ENCODE measurements at places on chromosomes 1 and 21. TPM values are rescaled to one million over a fixed set of nuclear protein-coding genes. Genes with fewer than 3 reads are reported as not detected.
A peak's percentile ranks its signal among the peaks of the same experiment; 100 is the strongest.

PCNX2 gene
- total RNA-seq, result 17.8 TPM

GPX7 gene
- total RNA-seq, result 19.9 TPM

DNA sequence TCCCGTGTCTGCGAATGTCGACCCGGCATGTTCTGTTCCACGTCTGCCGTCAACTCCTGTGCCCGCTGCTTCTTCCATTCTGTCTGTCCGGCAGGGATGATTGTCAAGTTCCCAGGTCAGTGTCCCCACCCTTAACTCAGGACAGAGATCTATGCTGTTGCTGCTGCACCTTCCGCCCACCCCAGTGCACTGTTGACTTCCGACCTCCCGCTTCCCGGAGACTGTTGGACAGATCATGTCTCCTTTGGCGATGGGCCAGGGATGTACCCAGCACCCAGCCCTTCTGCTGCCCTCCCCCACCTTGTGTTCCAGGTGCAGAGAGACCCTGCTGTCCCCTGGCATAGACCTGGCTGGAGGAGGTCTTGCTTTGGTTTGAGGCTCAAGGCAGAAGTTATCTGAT is 41.3 kb downstream of the TNFRSF8 start:
- H3K4me1 ChIP-seq, result peaks cover 6% of the 10 kb centered on the region
- no peak for DNase-seq
- peaks cover 21% of the 10 kb centered on the region for H3K36me3 ChIP-seq
- H3K27me3 ChIP-seq, result no peaks in the 10 kb centered on the region
- no peak overlapping the region for H3K27ac ChIP-seq

SNRPE gene
- 339 TPM for total RNA-seq

S100A12 gene
- not detected for total RNA-seq

CELF3 gene
- total RNA-seq, result not detected

C1orf116 gene
- total RNA-seq, result not detected

DNA sequence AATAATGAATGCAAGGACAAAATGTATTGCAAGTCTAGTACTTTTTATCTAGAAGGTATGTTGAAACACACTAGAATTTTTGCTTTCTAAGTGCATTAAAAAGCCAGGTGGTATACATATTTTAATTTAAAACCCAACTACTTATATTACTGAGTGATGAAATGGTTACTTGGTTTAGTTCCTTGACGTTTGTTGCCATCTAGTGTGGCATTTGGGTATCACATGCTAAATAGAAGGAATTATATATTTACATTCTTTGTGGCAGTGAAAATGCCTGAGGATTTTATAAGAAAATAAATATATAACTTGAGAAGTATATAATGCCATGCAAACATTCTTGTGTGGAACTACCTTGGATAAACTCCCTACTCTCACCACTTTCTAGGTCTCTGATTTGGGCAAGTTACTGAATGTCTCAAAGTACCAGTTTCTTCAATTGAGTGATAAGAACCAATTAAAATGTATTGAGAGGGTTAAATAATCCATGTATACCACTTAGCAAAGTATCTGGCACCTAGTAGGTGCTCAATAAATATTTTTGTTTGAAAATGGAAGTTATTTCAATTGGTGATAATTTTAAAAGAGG is 69.6 kb downstream of the SDCCAG8 start:
- DNase-seq, result no peak
- no peaks in the 10 kb centered on the region for H3K4me1 ChIP-seq
- H3K4me3 ChIP-seq, result no peak overlapping the region
- H3K27me3 ChIP-seq, result no peaks in the 10 kb centered on the region

TBCE gene
- 22.7 TPM for total RNA-seq

- H3K27ac ChIP-seq, result no peak overlapping the region
- no peaks in the 10 kb centered on the region for H3K27me3 ChIP-seq
- H3K4me1 ChIP-seq, result peaks cover 11% of the 10 kb centered on the region
These were observed 7.1 kb upstream of the DUSP10 start for GRCh38 chr1:221748981-221749380.

FCER1G gene
- total RNA-seq, result 2.0 TPM

GRCh38 chr1:63545780-63546179 is 22.5 kb downstream of the EFCAB7 start:
- H3K36me3 ChIP-seq, result peaks cover 9% of the 10 kb centered on the region
- DNase-seq, result no peak
- no peaks in the 10 kb centered on the region for H3K4me1 ChIP-seq
- no peak overlapping the region for H3K4me3 ChIP-seq

GRCh38 chr1:208980605-208981004 is 602.9 kb upstream of the CAMK1G start:
- H3K4me3 ChIP-seq, result no peak overlapping the region
- no peak for DNase-seq
- H3K27me3 ChIP-seq, result peaks cover 1% of the 10 kb centered on the region
- H3K36me3 ChIP-seq, result no peaks in the 10 kb centered on the region
- H3K4me1 ChIP-seq, result no peaks in the 10 kb centered on the region

DNA sequence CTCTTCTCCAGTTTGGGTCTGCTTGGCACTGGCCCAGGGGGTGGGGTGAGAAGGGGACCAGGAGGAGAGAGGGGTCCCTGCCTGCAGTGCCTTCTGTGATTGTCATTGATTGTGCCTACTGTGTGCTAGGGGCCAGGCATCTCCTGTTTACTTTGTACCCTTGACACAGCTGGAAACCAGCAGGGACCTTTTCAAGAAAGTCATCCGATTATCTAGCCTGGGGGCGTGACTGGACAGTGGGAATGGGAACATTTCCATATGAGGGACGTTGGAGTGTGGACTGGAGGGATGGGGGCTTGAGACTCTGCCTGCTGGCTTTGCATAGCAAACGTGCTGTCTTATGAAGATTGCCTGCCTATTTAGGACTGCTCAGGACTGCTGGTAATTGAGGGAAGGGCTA is 19.8 kb upstream of the DMBX1 start:
- peaks cover 10% of the 10 kb centered on the region for H3K4me1 ChIP-seq
- no peak overlapping the region for H3K4me3 ChIP-seq
- H3K36me3 ChIP-seq, result no peaks in the 10 kb centered on the region
- no peak overlapping the region for H3K27ac ChIP-seq
- no peak for DNase-seq

KPNA6 gene
- total RNA-seq, result 77.6 TPM

ZBTB8OS gene
- 64.8 TPM for total RNA-seq

AKT3 gene
- 34.7 TPM for total RNA-seq

DNA sequence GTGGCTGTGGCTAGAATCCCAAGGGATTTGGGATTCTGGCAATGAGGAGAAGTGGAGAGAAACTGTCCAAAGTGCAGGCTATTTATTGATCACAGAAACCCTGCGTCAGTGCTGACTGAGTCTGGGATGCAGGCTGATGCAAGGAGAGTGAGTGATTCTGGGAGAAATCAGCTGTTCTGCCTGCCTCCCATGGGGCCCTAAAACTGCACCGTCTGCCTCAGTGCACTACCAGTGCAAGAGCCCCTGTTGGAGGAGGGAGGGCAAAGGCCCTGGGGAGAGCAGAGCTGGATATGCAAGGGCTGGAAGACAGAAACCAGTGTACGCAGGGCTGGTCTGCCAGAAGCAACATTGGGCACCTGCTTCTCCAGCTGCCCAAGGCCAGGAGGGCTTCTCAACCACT is 42.6 kb downstream of the C1orf198 start:
- H3K27me3 ChIP-seq, result no peaks in the 10 kb centered on the region
- H3K27ac ChIP-seq, result no peak overlapping the region
- no peak overlapping the region for H3K4me3 ChIP-seq
- H3K36me3 ChIP-seq, result no peaks in the 10 kb centered on the region

- no peaks in the 10 kb centered on the region for H3K27me3 ChIP-seq
- H3K36me3 ChIP-seq, result no peaks in the 10 kb centered on the region
- no peak overlapping the region for H3K27ac ChIP-seq
- H3K4me1 ChIP-seq, result no peaks in the 10 kb centered on the region
- H3K4me3 ChIP-seq, result no peak overlapping the region
- no peak for DNase-seq
These were observed 417.7 kb downstream of the AGBL4 start for GRCh38 chr1:49606082-49606481.

- H3K27me3 ChIP-seq, result peaks cover 1% of the 10 kb centered on the region
- no peak for DNase-seq
- H3K4me3 ChIP-seq, result no peak overlapping the region
- H3K4me1 ChIP-seq, result no peaks in the 10 kb centered on the region
- no peaks in the 10 kb centered on the region for H3K36me3 ChIP-seq
These were observed 165.4 kb upstream of the KCNK2 start for GRCh38 chr1:214917081-214917635.

DNA sequence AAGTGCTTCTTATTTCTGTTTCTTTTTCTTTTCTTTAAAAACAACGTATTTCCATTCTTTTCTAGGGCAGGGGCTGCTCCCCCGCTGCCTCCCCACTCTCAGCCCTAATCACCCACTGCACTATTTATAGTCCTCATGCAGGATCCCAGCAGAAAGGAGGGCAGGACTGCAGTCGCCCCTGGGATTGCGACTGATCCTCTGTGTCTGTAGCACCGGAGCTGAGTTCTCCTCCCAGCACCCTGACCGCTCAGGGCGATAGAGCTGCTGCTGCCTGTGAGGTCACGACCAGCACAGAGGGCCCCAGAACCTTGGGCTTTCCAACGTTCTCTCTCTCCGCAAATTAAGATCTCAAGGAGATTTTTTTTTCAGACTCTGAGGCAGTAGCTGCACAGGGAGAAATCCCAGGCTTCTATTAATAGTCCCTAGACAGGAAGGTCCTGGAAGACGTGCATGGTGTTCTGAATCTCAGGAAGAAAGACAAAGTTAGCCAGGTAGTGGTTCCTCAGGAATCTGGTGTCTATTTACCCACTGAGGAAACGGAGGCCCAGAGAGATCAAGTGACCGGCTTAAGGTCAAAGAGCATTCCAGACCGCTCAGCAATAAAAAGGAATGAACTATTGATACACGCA is 46.8 kb downstream of the PRAMEF20 start:
- H3K36me3 ChIP-seq, result no peaks in the 10 kb centered on the region
- no peak overlapping the region for H3K4me3 ChIP-seq
- H3K27me3 ChIP-seq, result peaks cover 5% of the 10 kb centered on the region
- DNase-seq, result no peak

FH gene
- 85.7 TPM for total RNA-seq

DNA sequence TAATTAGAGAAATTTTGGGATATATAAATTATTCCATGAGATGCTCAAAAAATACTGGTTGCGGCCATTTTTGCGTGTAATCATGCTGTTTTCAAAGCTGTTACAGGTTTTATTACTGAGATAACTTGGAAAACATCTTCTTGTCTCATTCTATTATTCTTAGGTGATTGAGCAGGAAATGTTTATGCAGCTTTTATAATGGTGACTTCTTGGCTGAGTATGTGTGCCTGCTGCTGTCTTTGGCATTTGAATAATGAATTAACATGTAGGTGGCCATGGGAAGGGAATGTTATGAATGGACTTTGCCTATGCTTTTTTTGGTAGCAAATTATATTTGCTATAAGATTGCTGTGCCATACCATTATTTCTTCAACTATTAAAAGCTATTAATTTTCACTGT is 52.5 kb downstream of the RASAL2 start:
- no peak overlapping the region for H3K27ac ChIP-seq
- no peaks in the 10 kb centered on the region for H3K36me3 ChIP-seq
- H3K4me3 ChIP-seq, result no peak overlapping the region
- H3K4me1 ChIP-seq, result no peaks in the 10 kb centered on the region
- DNase-seq, result no peak

- H3K4me3 ChIP-seq, result no peak overlapping the region
- no peak for DNase-seq
- no peaks in the 10 kb centered on the region for H3K27me3 ChIP-seq
- H3K27ac ChIP-seq, result no peak overlapping the region
- no peaks in the 10 kb centered on the region for H3K4me1 ChIP-seq
These were observed 48.4 kb upstream of the ADORA3 start for GRCh38 chr1:111551623-111552411.

ADAMTS1 gene
- not detected for total RNA-seq

DNA sequence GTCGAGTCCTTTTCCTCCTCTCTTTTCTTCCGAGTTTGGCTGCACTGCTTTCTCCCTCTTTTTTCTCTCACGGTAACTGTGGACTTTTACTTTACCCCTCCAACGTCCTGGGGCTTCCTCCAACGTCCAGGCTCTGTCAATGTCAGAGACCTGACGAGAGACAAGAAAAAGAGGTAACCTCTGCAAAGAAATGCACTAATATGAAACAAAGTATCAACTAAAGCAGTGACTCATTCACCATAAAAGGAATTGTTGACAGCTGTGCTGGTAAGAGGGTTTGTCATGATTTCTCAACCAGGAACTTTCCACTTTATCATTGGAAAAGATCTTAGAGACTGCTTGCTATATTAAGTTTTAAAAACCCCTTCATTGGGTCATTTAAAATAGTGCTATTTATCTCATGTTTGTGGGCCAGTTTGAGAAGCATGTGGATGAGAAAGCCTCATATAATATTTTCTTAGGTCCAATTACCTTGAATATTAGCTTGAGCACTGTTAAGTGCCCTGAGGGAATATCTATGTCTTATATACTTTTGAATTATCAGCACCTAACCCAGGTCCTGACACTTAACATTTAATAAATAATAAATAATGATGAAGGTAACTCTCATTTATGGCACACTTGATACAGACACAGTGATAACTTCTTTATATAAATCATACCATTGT is at the start of gene GBP2:
Gene GBP2 (minus strand): TSS at position 202 of the 668 bp plus-strand sequence. CDS start 4,148 bp downstream, outside the sequence.
- H3K4me3 ChIP-seq, result peak within 1 kb of the TSS; percentile 95
- H3K27ac ChIP-seq, result peak within 1 kb of the TSS; percentile 99
- peaks cover 46% of the 10 kb centered on the region for H3K36me3 ChIP-seq
- no peaks in the 10 kb centered on the region for H3K27me3 ChIP-seq
- H3K4me1 ChIP-seq, result peaks cover 54% of the 10 kb centered on the region

DNA sequence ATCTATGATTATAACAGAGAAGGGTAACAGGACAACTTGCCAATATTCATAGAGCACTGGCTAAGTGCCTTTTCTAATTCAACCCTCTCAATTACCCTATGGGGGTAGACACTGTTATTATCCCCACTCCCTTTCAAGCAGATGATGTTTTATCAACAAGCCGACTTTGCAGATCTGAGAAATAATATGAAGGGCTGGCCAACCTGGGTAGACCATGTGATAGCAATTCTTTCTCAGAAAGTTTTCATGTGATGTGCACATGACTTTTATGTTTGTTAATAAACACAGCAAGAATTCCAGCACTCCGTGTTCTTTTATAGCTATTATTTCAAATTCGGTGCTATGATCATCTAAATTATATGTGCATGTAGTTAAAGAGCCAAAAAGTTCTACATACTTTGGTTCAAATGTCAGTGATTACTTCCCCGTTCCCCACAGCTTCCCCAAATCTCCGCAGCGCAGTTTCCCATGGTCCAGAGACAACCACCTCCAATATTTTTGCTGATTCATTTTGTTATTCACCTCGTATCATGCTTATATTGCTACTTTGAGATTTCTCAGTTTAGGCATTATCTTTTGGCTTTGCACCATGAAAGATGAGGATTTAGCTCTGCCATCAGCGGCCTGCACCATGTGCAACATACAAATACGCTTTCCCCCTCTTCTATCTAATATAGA is 96.7 kb upstream of the GADD45A start:
- no peak overlapping the region for H3K27ac ChIP-seq
- no peak for DNase-seq
- H3K36me3 ChIP-seq, result no peaks in the 10 kb centered on the region
- H3K4me3 ChIP-seq, result no peak overlapping the region
- H3K4me1 ChIP-seq, result no peaks in the 10 kb centered on the region

Data from activated CD4-positive, alpha-beta memory T cell treated with anti-CD3 and anti-CD28 coated beads for 36 hours (primary cell).